Bronchial epithelial cell (primary cell): ENCODE measurements at places on chromosomes 6 and 20. TPM values are rescaled to one million over a fixed set of nuclear protein-coding genes. Genes with fewer than 3 reads are reported as not detected.

- DNase-seq: no peak
Observed at GRCh38 chr6:136651982-136652381, 101.8 kb upstream of the MAP7 start.

Gene OVOL2
- 27.6 and 28.5 TPM in 2 replicates for total RNA-seq

Gene PPT2
- 5.8 and 38.5 TPM in 2 replicates for total RNA-seq

GRCh38 chr6:27334141-27334540 is 22.1 kb upstream of the POM121L2 start:
- no peak for DNase-seq

- no peak for DNase-seq
Observed at GRCh38 chr20:42183147-42183546, 565.0 kb upstream of the CHD6 start.

Gene PAK5
- total RNA-seq: not detected in 2 replicates

DNA sequence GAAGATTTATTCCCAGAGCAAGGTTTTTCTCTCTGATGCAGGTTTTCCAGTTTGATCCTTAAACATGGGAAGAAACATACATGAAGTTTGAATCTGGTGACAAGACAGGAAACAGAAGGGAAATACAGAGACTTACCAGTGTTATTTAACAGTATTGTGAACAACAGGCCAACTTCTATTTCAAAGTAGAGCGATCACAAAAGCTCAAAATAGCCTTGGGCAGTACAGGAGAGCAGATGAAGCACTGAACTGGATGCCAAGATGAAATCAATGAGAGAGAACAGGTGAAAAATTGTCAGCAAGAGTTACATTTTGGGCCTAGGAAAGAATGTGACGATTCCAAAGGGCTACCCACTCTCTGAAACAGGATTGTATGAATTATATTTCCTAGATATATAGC is 114.8 kb upstream of the PTPRK start:
- no peak for DNase-seq

- DNase-seq: no peak
Observed at GRCh38 chr6:169970306-169970988, 219.0 kb downstream of the ERMARD start.

- no peak for DNase-seq
Observed at GRCh38 chr20:2698912-2699311, 6.3 kb downstream of the EBF4 start.

Gene TMC2
- not detected in 2 replicates for total RNA-seq

Gene EFCAB8
- total RNA-seq: under 0.01 and 0.38 TPM in 2 replicates

DNA sequence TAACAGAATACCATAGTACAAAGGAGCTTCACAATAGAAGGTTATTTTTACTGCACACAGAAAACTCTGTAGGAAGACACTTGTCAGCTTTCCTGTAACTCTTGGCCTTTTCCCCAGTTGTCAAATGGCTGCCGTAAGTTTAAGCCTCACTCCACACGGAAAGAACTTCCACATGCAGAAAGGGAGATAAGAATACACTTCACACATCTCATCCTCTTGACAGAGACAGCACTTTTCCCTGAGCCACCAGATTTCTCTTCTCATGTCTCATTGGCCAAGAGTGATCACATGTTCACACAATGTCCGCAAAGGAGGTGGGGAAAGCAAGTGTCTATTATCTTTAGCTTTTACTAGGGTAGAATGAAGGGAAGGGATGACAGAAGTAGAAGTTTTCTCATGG is 540.7 kb downstream of the HAO1 start:
- DNase-seq: no peak

DNA sequence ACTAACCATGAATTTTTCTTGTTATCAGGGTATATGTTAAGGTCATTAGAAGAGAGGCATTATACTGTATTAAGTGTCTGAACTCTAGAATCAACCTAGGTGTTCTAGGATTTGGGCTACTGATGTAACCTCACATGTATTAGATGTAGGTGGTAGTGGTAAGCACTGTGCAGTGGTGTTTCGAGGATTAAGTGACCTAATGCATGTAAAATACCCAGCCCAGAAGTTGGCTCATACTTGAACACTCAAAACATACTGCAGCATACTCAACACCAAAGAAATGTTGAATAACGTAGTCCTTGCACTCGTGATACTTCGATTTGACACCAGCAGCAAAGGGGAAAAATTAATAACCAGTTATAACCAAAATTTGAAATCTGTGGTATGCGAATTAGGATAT is 48.7 kb downstream of the QKI start:
- no peak for DNase-seq

- no peak for DNase-seq
Observed at GRCh38 chr6:79010422-79010821, 67.6 kb downstream of the PHIP start.

DNA sequence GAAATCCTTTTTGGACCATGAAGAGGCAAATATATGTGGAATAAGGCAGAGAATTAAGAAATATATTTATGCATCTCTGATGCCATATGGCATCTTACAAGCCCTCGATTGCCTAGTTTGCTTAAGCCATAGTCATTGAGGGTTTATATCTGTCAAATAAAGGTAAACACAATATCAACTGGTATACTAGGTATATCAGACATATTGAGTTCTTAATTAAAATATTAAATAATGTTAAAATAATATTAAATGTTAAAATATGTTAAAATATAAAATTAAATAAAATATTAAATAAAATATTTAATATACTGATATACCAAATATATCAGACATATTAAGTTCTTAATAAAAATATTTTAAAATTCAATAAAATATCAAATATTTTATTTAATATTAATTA is 567.4 kb upstream of the PTCHD4 start:
- DNase-seq: no peak

Gene RCAN2
- total RNA-seq: under 0.01 TPM in 1 of 2 replicates, not detected in the other

DNA sequence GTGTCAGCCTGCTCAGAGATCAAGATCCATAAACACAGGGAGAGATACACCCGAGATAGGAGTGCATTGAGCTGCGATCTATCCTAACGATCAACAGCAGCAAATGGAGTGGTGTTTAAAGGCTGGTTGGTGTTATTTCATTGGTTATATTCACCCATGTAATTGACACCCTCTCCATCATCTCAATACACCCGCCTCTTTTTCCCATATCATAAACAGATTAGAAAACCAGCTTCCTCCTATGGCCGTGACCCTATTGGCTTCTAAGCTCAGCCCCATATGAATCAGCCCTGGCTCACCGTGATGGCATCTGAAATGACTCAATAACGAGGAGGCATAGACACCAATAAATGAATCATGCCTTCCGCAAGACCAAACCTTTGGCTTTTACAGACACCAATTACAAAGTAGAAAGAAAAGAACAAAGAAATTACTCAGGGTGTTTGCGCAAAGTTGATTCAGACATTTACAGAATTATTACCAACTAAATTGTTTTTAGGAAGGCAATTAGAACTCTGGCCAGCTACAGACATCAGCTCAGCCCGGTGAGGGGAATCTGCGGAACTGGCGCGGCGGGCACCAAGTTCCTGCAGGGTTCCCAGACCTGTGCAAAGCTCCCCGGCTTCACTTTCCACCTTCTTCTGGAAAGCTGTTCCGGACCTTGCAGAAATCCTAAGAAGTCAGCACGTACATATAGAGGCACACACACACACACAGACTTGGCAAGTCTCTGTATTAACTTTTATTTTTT is 11.5 kb downstream of the PMEPA1 start:
- DNase-seq: peak; percentile 100

Gene TPBG
- 120 and 121 TPM in 2 replicates for total RNA-seq

Gene ZC3H12D
- total RNA-seq: under 0.01 TPM in 2 replicates

GRCh38 chr6:139569566-139569965 is 195.1 kb upstream of the CITED2 start:
- DNase-seq: peak; percentile 92

Gene DEFB113
- total RNA-seq: not detected in 2 replicates

Gene SLC32A1
- total RNA-seq: under 0.01 TPM in 1 of 2 replicates, not detected in the other

GRCh38 chr20:24978513-24978912 is 14.0 kb downstream of the APMAP start:
- no peak for DNase-seq

DNA sequence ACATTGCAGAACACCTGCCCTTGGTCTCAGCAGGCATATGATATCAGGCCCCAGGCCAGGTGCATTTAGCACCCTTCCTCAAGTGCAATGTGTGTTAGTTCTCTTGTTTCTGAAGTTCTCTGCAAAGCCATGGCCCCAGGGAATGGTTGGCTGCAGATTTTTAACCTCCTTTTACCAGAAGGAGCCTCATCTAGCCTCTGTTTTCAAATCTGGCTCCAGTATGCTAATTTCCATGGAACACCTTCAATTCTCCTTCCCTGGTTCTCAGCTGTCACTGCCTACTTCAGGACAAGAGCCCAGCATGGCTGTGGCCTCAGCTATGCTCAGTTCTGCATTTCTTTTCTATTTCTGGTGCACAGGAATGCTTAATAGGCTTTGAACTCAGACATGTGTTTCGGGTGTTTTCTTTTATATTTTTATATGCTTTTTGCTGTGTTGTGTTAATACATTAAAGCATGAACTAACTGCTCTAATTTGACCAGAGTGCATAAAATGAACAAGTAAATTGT is 51.6 kb upstream of the OGFRL1 start:
- no peak for DNase-seq

Gene FAM217A
- total RNA-seq: not detected in 2 replicates

DNA sequence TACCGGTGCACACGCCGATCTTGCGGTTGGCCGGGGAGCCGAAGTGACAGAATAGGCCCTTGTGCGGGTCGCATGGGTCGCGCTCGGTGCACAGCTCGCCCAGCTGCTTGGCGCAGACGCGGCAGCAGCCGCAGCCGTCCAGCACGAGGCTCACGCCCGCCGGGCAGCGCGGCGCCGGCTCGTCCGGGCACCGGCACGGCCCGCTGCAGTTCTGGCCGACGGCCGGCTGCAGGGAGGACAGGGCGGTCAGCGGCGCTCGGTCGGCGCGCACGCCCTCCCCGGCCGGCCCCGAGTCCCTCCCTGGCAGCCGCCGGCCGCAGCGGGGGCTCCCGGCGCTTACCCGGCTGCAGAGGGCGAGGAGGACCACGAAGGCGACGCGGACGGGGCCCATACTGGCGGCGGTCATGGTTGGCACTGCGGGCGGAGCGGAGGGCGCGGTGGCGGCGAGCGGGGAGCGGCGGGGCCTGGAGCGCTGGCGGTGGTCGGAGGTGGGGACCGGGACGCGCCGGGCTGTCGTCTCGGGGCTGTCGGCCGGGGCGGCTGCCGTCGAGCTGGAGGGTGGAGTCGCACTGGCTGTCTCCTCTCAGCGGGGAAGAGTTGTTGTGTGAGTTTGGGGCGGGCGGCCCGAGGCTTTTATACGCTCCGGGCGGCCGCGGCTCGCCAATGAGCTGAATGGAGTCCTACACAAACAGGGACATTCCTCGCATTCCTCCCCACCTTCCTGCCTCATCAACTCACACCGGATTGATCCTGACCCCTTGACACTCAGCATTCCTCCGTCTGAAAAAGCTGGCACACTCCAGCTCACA is at the start of gene CCN2:
CCN2 (minus strand) TSS at position 606 of the 809 bp plus-strand sequence; CDS start at position 406, 200 bp downstream.
- DNase-seq: peak; percentile 84

GRCh38 chr6:137434640-137435039 is 59.6 kb downstream of the OLIG3 start:
- no peak for DNase-seq

Gene SLC22A1
- total RNA-seq: under 0.01 and 1.3 TPM in 2 replicates

- DNase-seq: no peak
Observed at GRCh38 chr6:34608321-34609091, 52.4 kb upstream of the SPDEF start.

- DNase-seq: no peak
Observed at GRCh38 chr20:16601047-16601446, 27.8 kb upstream of the KIF16B start.

Gene LRRC73
- total RNA-seq: 0.13 and 0.26 TPM in 2 replicates

DNA sequence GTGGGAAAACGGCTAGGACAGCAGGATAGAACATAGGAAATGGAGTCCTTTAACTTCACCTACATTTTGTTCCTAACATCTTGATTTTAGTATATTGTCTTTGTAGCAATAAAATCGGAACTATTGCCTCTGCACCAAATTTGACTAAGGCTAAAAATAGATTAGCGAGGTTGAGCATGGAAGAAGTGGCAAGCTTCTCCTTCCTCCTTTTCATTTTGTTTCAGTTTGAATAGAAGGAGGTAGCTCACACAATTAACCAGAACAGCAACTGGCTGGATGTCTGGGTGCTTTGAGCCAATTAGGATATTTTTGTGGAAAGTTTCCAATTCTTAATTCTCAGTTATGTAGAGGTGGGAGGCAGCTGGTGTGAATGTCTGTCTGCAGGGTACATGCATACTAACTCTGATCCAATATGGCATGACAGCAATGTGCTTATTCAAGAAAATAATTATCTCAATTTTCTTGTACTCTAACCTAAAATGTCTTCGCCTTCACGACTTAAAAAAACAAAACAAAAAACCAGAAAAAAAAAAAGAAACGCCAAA is 3.1 kb upstream of the HECA start:
- no peak for DNase-seq

- DNase-seq: peak; percentile 10
Observed at GRCh38 chr6:113190170-113190569, 667.0 kb upstream of the MARCKS start.

DNA sequence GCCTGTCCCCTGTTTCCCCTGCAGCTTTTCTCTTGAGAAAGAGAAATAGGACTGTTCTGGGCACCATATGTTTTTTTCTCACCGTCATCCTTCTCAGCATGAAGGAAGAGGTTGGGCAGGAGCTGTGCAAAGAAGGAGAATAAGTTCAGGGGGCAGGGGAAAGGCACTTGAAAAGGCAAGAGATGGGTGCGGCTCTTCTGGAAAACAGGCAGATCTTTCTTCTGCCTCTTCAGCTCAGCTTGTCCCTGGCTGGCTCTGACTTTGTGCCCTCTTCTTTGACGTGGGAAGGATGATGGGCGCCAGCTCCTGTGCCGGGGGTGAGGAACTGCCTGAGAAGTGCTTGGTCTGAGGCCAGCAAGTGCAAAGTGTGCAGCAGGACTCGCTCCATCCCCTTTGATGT is 206.5 kb downstream of the DOK5 start:
- no peak for DNase-seq

Gene MOCS3
- 8.1 and 9.7 TPM in 2 replicates for total RNA-seq

GRCh38 chr20:33787253-33787891 is 23.8 kb upstream of the CHMP4B start:
- no peak for DNase-seq

Gene CCM2L
- total RNA-seq: not detected in 2 replicates

DNA sequence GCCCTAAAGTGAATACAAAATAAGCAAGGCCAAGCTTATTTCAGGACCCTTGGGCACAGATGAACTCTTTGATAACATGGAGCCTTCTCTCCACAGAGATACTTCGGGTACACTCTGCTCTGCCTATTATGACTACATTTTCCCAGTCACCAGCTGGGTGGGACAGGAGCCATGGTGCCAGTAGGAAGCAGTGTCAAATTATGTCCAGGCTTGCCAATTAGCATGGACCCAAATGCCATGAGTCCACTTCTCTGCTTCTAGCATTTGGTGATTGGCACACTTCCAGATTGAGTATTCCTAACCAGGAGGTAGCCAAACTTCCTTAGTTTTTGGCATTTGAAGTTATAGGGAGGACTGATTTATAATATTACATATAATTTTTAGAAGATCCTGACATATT is 513.8 kb upstream of the HTR1E start:
- no peak for DNase-seq

DNA sequence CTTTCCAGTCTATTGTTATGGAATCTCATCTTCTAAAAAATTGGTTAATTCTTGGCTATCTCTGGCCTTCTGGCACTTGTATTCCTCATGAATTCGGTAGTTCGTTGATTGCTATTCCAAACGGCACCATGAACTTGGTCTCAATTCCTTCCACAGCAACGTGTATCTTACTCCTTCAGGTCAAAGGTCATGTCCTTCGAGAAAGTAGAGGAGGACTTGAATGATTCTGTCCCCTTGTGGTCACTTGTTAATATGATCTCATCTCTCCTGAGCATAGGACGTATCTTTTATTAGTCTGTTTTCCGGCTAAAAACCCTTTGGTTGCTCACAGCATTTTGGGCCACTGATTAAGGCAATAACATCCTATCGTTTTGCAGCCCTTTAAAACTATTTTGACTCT is 9.4 kb downstream of the TLDC2 start:
- no peak for DNase-seq
